Nephron progenitor cell (in vitro differentiated cells): ENCODE measurements at places on chromosomes 7 and 10.

DNA sequence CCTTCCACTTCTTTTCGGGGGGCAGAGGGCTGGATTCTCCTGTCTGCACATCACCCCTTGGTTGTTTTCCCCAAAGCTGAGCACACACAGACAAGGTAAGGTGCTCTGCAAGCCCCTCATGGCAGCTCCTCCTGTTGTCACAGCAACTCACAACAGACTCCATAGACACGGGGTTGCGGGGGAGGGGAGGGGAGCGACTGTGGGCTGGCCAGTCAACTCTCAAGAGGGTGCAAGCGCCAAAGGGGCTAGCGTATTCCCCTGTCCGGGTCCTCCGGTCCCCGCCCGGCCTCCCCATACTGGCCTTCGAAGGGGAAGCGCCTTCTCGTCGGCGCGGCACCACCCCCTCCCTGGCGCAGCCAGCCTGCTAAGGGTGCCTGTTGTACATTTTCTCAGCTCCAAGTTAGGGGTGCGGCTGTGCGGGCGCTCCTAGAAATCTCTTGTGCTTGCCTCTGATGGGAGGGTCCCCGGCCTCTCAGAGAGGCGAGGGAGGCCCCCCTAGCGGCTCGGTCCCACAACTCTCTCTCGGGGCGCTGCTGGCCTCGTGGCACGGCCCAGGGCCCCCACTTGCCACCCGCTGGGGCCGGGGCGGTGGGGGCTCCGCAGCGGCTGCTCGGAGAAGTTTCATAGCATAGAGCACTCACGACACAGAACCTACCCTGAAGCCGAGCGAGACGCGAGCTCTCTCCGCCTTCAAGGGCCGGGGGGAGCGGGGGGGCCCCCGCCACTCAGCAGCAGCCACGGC is 498 bp downstream of the RHOBTB1 start:
- DNase-seq, result peak; percentile 69

GRCh38 chr7:17153536-17153935 is 144.9 kb upstream of the AHR start:
- DNase-seq, result no peak

- DNase-seq, result no peak
These were observed 75.9 kb upstream of the KMT2C start for GRCh38 chr7:152511736-152512135.

DNA sequence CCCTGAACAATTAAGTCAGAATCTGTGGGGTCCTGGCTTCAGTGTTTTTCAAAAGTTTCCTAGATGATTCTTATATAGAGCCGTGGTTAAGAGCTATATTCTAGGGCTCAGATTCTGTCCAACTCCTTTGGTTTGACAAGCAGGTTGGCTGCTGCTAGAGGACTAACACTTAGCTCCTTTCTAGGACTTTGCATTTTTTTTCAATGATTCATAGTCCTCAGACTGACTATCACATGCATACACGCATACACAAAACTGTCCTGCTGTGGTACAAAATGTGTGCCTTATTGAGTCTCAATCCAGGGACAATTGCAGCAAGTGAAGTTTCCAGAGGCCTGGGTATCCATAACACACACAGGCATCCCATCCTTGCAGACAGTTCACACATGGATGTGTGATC is 392.0 kb downstream of the NRG3 start:
- no peak for DNase-seq

- no peak for DNase-seq
These were observed 112.1 kb downstream of the MDFIC start for GRCh38 chr7:115033917-115034459.

DNA sequence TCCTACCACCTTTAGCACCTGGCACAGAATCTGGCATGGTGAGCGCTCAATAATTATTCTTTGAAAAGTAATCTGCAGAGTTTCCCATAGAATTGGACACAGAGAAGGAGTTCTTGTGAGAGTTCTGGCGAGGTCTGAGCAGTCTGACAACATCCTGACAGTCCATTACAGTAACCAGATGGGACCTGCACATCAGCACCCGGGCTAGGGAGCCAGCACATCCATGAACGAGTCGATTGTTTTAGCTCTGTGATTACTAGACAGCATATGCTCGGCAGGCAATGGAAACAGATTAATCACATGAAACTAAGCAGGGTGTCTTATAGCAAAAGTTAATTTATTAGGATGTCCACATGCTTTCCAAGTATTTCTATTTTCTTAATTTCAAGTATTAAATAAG is 96.7 kb downstream of the SEMA3D start:
- no peak for DNase-seq

DNA sequence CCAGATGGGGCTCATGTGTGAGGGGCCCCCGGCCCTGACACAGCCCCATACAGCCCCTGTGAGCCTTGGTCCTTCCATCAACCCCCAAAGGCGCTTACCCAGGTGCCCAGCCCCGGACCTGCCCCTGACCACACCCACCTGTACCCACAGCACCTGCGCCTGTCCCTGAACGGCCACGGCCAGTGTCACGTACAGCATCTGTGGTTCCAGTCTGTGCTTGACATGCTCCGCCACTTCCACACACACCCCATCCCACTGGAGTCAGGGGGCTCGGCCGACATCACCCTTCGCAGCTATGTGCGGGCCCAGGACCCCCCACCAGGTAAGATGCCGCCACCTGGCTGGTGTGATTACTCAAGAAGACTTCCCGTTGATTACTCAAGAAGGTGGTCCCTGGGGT is 33.5 kb downstream of the SH2B2 start:
- no peak for DNase-seq

DNA sequence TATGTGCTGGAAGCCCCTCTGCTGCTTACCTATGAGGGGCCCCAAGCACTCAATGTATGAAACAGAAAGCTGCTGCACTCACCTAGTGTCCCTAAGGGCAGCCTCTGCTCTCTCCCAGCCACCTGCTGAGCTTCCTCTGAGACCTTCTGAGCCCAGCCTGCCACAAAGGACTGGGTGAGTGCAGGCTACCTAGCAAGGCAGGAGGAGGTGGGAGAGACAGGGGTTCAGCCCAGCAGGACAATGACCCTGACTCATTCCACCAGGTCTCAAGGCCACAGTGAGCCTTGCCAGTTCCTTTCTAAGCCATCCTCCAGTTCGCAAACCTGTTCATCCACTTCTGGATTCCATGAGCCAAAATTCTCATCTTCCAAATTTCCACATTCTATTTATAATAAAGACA is 16.3 kb downstream of the VOPP1 start:
- no peak for DNase-seq

DNA sequence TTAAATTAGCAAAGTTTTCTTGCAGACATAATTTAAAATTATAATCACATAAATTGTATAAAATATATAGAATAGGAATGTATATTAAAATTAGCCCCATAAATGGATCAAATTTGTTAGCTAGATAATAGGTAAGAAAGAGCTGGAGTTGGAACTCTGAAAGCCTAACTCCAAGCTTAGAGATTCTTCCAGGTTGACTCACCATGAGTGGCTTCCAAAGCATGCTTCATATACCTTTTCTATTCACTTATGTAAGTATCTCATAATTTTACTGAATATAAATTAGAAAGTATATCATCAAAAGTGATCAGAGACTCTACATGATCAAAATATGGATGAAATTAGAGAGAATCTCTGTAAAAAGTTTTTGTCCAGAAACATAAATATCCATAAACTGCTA is 320.7 kb upstream of the MAGI2 start:
- DNase-seq, result no peak

DNA sequence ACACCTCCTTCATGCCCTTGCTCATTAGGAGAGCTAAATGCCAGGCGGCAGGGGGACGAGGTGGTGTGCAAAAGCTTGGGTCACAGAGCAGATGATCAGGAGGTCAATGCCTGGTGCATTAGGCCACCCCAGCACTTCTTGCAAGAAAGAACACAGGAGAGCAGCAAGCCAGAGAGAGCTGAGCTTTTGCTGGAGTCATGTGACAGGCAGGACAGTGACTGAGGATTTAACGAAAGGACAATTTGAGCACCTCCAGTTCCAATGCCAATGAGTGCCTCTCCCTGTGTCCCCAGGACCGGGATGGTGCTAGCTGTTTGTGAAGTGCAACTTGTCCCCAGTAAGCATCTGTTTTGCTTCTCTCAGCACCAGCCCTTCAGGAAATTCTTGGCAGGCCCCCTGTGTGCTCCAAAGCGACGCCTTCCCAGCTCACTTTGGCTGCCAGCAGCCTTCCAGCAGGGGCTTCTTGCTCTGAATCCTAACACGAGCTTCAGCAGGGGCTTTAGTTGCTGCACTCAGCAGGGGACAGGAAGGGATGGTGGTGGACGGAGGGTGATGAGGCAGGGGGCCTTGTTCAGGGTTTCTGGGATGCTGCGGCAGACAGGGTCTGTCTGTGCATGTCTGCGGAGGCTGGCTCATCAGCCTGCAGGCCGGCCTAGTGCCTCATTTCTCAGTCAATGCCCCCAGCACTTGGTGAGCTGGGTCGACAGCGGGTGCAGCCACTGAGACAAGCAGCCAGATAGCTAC is 368.1 kb downstream of the RPS24 start:
- DNase-seq, result no peak

DNA sequence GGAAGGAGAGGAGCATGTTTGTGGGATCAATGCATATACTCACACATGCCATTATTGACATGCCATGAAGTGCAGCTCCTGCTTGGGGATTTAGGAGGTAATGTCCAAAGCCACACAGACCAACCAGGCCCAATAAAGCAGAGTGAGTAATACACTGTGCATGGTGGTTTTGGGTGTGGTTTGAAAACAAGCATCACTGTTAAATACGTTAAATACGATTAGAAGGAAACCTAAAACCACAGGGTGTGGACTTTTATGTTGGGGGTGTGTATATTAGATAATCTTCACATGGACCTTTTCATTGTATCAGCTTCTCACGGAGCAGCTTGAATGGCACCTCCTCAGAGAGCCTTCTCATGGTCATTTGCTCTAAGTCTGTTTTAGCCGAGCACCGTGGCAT is 10.4 kb upstream of the EIF3A start:
- no peak for DNase-seq

DNA sequence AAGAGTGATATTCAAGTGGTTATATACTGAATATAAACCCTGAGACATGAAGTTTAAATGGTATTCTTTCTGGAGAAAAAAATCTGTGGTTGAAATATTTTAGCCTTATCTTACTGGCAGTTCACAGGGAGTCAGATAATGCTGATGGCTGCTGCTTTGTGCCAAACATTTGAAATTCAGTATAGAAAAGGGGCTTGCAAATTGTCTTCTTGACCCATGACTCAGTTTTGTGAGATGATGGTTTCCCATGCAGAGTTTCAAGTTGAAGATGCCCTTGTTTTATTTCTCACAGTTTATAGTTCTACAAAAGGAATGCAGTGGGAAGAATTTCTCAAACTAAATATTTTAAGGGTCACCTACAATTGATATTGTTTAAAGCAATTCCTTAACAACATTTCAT is 251.1 kb upstream of the MEOX2 start:
- DNase-seq, result no peak

DNA sequence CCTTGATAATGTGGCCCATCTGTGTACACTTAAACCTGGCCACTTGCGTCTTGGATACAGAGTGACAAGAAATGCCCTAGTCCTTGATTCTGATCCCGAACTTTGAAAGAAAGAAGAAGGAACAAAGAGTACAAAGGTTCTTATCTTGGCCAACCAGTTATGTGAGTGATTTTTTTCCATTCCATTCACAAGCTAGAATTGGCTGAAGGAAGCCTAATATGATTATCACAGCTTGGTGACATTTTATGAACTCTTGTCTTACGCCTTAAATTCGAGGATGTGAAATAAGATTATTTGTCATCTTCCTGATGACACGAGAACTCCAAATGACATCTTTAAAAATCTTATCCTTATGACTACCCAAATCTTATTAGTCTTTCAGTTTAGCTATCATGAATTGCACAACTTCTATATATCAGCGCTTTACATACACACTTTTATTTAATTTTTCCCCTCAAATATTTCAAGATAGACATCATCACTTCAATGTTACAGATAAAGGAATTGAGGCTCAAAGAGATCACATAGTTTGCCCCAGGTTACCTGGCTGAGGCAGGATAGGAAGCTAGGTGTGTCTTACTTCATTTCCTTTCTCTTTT is 13.0 kb upstream of the SP4 start:
- no peak for DNase-seq

DNA sequence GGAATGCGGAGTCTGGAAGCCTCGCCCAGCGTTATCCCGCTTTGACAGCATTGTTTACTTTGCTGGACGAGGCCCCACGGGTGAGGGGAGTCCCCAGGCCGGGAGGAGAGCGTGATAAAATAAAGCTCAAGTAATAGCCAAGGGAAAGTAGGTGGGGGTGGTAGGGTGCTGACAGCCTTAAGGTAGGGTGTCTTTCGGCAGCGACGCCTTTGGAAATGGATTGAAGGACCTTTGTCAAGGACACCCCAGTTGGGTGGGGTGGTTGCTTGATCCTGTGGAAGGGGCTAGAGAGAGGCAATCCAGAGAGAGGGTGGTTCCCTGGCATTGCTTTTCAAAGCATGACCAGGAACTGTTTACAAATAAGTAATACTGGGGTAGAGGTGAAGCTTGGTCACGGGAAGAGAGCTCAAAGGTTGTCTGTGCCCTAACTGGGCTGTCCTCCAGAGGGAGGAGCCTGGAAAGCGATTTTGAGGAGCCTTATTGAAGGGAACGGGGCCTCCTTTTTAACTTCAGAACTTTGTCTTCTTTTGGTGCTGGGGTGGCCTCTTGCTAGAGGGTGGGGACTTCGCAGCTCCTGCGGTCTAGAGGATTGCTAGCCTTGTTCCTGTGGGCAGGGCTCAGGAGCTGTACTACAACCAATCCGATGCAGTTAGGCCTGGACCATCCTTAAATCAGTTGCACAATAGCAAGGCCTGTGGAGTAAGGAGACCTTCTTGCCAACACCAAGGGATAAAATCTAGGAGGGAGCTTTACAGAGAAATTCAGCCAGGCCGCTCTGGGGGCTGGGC is 1.3 kb downstream of the EIF4EBP2 start:
- peak; percentile 50 for DNase-seq

DNA sequence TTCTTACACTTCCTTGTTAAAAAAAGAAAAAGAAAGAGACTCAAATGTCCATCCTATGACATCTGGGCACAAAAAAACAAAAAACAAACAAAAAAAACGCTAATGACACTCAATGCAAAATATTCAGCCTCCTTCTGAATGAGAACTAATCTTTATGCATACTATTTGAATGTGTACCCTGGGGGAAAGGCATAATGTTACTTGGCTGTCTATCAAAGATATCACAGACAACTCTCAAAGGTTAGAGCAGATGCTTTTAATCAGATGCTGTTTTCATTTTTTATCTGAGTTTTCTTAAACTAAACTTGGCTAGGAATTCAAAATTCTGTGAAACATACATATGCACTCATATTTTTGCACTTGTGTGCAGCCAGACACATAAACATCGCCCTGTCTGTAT is 745.8 kb downstream of the CNTNAP2 start:
- no peak for DNase-seq

DNA sequence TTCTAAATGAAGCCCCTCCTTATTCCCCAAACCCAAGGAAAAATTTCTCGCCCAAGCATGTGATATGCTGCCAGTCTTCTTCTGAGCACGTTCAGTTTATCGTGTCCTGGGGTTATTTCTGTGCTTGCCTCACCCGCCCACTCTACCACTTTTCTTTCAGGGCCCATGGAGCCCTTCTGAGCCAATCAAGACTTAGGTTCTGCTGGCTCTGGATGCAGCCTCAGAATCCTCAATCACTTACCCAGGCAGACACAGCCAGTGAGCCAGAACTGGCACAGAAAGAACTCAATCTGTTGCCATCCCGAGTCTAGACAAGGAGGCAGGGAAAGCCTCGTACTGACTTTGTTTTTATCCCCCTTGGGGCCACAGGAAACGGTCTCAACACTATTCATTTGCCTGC is 34.2 kb upstream of the C10orf90 start:
- no peak for DNase-seq

GRCh38 chr10:69073736-69074364 is 14.1 kb upstream of the SRGN start:
- DNase-seq, result no peak

- no peak for DNase-seq
These were observed 131.8 kb upstream of the CTTNBP2 start for GRCh38 chr7:118005026-118005425.
